ENCODE measurements at places on chromosomes 2 and 18. TPM values are rescaled to one million over a fixed set of nuclear protein-coding genes. Genes with fewer than 3 reads are reported as not detected.

IL1RL2 gene
- total RNA-seq = not detected

ITPRIPL1 gene
- 1.3 TPM for total RNA-seq

GRCh38 chr18:34901299-34901698 is 139.9 kb upstream of the MAPRE2 start:
- no peak for DNase-seq

GRCh38 chr2:196266855-196267254 is 95.5 kb upstream of the STK17B start:
- no peak for DNase-seq

- no peak for DNase-seq
Measured at GRCh38 chr2:224257156-224257555, 144.8 kb downstream of the FAM124B start.

DNA sequence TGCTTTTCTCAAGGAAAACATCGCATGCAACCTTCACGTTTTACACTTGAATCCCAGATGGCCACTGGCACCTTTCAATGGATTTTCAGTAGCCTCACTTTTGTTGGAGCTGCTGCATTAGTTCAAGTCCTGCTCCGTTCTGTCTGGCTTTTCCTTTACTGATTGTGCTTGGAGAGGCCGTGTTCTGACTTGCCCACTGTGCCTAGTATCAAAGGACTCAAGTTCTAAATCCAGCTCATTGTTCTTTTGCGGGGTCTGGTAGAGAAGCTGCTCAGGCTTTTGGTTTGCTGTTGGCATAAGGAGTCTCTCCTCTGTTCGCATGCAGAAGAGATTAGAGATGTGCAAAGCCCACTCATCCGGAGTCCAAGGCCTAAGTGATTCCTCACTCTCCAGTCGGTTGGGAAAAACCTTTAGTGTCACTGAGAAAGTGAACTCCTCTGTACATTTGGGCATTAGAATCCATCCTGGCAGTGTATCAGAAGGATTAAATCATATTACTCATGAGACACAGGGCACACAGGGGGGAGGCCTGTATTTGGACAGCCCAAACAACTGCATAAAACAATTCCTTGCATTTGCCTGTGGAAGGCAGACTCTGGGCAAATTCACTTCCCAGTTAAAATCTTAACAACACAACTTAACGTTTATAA is 69.7 kb downstream of the NCK2 start:
- no peak for DNase-seq

DNA sequence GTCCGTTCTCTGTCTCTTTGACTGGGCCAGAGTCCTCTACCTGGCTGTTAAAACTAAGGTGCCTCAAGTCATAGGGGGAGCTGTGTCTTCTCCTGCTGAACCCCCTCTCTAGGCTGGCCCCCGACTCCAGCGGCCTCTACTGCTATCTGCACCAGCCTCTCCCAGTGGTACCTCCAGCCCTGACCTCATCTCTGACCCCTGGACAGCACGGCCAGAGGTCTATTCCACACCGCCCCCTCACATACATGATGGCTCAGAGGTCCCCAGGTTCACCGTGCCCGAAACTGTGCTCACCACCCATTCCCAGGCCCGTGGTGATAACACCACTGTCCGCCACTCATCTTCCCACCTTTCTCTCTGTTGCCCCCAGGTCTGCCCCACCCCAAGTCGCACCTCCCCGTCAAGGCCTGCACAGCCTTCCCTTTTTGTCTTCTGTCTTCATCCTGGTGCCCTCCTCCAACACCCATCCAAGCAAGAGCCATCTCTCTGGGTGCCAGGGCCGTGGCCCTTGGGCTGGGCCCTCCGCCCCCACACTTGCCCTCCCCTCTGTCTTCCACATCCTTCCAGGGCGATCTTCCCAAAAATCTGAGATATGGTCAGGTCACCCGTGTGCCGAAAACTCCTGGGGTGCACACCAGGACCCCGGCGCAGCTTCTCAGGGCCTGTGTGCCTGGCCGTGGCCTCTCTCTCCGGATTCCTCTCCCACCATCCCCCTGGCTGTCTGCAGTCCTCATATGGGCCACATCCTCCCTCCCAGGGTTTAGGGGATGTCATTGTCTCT is 134.4 kb upstream of the ID2 start:
- DNase-seq = no peak

- DNase-seq = no peak
Measured at GRCh38 chr2:227827143-227827542, 13.5 kb downstream of the CCL20 start.
